ENCODE measurements at places on chromosomes 3 and 15.

GRCh38 chr15:85557385-85557784 lies 177.0 kb downstream of the AKAP13 start:
- no peak for DNase-seq

- no peak for DNase-seq
These were observed 9.5 kb downstream of the SEC22C start for GRCh38 chr3:42572278-42572677.

- no peak for DNase-seq
These were observed 1003.9 kb upstream of the CFAP20DC start for GRCh38 chr3:60053526-60054265.

DNA sequence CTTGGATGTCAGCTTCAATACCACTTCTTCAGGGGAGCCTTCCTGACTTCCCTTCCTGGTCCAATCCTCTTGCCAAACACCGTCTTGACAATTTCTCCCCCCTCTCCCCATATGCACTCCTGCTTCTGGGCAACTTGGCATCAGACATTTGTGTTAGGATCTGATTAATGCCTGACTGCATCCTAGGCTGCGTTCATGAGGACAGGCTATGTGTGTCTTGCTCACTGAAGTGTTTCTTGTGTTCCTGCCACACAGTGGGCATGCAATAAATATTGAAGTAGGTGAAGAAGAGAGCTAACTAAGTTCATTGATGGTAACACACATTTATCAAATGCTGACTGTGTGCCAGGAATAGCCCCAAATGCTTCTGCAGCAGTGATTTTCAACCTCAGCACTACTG lies 36.4 kb upstream of the WNT5A start:
- DNase-seq: no peak

DNA sequence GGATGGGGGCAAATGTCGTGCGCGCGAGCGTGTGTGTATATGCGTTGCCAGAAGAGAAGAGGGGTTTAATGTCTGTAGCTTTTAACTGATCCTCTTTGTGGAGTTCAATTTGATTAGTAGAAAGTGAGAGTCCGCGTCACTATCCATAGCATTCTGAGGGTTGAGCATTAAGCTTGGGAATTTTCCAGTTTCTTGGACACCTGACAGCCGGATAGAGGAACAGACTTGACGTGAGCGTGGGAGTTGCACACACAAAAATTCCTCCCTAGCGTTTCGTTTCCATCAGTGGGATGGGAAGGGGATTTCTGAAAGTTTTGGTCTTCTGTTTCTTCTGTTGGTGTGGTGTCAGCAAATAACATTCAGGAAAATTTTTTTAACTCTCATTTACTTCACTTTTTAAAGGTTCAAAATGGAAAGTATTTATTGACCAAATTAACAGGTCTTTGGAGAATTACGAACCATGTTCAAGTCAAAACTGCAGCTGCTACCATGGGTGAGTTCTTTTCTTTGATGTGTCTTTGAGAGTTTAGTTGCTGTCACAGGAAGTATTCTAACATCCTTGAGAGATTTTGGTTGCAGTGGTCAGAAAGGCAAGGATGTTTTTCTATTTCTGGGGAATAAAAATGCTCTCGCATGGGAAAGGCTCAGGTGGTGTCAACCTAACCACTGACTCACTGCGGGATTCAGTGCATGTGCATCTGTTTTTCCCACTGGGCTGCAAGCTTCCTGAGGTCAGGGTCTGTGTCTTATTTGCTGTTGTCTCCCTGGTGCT lies 841 bp downstream of the POGLUT1 start:
- no peak for DNase-seq

- no peak for DNase-seq
These were observed 137.8 kb upstream of the MYRIP start for GRCh38 chr3:39671600-39671999.

- DNase-seq: no peak
These were observed 89.5 kb upstream of the ZBED2 start for GRCh38 chr3:111684640-111685039.

DNA sequence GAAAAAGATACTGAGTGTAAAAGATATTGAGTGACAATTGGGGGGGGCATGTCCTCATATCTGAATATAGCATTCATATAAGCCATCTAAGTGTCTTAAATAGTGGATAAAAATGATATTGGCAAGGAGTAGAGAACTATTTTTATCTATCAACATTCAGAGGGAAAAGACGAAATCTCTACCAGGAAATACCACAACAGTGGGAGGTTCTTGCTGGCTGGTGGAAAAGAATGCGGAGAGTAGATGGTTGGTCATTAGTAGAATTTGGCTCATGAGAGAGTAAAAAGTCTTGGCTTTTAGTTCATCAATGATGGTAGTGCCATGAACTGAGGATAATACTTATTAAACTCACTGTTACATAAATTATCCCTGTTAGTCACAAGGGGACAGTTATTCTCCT lies 4.8 kb upstream of the TCF12 start:
- DNase-seq: no peak

DNA sequence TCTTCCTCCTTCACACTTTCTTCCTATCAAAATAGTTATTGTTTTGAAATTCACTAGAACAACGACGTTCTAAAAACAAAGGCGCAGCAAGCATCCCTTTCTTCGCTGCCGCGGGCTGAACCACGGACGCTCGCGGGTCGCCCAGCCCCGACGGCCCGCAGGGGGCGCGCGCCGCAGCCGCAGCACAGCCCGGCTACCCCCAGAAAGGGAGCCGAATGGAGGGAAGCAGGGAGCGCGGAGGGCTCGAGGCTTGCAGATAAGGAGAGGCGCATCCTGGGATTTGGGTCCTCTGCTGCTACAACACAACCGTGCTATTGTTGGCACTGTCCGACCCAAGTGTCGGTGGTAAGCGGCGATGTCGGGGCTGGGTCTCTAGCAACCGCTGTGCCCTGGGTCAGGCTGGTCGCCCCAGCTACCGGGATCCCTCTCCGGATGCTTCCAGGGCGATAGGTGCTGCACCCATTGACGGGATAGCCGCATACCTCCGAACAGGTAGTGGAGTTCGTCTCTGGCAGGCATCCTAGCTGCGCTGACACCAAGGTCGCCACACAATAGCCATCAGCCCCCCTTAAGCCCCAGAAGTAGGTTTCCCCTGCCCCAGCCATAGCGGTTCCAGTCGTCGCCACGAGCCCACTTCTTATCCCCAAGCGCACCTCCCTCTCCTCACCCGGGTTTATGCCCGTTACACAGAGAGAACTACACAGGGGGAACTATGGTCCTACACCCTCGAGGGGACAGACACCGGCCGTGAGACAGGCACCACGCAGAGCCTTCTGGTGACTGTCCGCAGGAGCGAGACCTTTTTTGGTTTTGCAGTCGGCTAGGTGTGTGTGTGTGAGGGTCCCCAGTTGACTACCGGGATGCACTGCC lies 6.0 kb downstream of the ONECUT1 start:
- DNase-seq: no peak

Measured in amniotic stem cell (primary cell).